Left cardiac atrium (tissue), 4 donors: ENCODE measurements at places on chromosomes 2 and 18. TPM values are rescaled to one million over a fixed set of nuclear protein-coding genes. Genes with fewer than 3 reads are reported as not detected.

DNA sequence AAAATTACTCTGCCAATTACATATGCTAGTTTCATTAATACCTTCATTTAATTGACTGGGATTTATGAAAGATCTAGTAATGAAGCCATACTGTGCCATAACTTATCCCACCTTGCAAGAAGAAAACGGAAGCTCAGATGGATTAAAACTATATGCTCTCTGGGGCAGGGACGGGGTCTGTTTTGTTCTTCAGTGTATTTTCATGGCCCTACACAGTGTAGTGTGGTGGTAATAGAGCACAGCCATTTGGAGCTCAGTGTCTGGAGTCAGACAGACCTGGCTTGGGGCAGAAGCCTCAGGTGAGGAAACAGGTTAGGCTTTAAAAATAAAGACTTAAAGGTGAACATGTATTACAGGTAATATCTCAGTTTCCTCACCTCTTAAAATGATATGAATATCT lies 62.3 kb downstream of the FIGN start:
- DNase-seq = no peak

DNA sequence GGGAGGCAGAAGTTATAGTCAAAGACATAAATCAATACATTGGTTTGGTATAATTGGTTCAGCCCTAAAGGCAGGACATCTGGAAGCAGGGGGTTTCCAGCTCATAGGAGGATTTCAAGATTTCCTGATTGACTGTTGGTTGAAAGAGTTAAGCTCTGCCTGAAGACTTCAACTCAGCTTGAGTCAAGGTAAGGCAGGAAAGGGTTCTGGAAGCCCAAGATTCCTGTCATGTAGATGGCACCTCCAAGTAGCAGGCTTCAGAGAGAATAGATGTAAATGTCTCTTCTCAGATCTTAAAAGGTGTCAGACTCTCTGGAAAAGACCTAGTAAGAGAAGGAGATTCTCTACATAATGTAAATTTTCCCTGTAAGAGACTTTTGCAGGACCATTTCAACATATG lies 335.3 kb downstream of the RIT2 start:
- DNase-seq = no peak

Gene CD207
- not detected for total RNA-seq

- DNase-seq = no peak
These were observed 1.4 kb downstream of the TM4SF20 start for GRCh38 chr2:227377467-227378351.

DNA sequence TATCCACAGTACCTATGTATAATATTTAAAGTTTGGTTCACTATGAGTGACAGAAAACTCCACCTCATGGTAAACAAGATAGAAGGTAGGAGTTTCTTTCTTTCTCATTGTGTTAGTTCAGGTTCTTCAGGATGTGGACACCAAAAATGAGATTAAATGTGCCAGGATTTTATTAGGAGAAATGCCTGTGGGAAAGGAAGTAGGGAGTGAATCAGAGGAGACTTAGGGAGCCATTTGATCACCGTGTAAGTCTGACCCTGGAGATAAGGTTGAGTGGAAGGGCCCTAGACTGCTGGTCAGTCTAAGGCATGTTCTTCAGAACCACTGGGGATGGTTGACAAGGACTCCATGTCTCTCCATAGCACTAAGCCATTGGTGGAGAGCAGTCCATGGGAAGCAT lies 8.1 kb downstream of the AOX1 start:
- DNase-seq = no peak

Gene TLX2
- total RNA-seq = not detected

DNA sequence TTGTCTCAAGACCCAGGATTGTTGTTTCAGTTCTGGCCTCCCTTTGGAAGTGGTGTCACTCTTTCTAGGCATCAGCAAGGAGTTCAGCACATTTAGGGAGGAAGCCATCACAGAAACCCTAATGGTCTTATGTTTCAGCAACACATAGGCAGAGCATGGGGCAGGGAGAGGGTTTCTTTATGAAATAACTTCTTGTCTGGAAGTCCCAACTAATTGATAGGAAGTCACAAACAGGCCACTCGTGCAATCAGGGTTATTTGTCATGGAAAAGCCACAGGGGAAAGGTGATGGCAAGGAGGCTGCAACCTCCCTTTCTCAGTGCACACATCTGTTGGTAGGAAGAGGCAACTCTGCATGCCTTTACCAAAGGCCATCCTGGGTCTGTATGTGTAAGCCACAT lies 103.0 kb downstream of the BCL11A start:
- DNase-seq = no peak

GRCh38 chr2:144477957-144478311 lies 42.0 kb downstream of the ZEB2 start:
- DNase-seq = no peak

Gene MYO5B
- 4.6 TPM for total RNA-seq

DNA sequence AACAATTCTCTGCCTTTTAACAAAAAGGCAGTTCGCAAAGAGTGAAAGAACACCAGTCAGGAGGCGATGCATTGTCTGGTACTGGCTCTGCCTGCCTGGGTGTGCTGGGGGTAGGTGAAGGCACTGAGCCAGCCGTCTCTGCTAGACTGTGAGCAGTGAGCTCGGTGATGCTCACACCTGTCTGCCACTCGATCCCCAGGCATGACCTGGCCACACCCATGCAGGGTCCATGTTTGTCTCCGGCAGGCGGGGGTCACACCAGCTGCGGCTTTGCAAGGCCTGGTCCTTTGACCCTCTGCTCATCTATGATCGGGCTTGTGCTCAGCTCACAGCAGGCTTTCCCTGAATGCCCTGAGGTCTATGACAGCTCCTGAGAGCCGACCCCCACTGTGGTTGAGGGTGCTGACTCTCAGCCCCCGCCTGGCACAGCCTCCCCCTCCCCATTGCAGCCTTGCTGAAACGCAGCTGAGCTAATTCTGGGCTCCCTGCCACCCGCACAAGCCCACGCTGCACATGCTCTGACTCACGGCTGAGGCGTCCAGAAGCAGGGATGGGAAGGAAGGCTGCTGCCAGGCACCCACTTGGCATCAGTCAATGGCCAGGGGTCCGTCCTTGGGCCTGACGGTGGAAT lies 23.7 kb downstream of the CRACDL start:
- DNase-seq = peak; percentile 67

DNA sequence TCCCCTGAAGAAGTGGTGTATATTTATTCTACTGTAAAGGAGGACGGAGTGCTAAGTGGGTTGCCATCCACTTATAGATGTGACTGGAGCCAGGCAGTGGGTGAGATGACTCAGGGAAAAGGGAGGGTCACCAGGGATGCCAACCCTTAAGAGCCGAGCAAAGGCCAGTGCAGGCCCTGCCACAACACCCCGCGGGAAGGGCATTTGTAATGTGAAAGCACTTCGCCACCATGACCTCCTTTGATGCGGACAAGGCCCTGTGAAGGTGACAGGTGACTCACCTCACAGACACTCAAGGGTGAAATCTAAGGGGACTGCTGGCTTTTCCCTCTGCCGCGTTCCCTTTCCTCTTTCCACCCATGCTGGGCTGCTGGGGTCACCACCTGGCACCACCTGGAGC lies 50.2 kb upstream of the MRPL33 start:
- no peak for DNase-seq

Gene RGPD4
- total RNA-seq = 0.06 TPM

Gene ZBTB14
- 8.0 TPM for total RNA-seq

DNA sequence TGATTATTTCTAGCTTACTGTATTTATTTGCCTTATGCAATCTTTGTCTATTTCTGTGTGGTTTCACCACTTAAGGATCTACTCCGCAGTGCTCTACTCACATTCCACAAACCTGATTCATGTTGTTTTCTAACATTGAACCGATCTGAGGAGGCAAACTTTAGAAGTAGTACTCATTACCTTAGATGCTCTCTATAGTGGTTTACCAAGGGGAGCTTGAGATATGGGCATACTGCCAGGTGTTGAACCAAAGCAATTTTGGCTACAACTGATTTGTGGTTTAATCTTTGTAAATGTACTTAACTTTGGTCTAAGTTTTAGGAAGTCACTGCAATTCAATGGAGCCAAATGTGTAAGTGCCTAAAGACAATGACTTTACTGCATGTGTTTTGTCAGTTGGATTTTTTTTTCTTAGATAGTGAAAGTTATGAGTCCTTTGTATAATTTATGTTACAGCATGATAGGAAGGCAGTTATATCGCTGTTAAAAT lies 50.1 kb downstream of the MAP2 start:
- no peak for DNase-seq

Gene CHRND
- not detected for total RNA-seq

- DNase-seq = no peak
These were observed 3.3 kb upstream of the CERS6 start for GRCh38 chr2:168452781-168453180.

DNA sequence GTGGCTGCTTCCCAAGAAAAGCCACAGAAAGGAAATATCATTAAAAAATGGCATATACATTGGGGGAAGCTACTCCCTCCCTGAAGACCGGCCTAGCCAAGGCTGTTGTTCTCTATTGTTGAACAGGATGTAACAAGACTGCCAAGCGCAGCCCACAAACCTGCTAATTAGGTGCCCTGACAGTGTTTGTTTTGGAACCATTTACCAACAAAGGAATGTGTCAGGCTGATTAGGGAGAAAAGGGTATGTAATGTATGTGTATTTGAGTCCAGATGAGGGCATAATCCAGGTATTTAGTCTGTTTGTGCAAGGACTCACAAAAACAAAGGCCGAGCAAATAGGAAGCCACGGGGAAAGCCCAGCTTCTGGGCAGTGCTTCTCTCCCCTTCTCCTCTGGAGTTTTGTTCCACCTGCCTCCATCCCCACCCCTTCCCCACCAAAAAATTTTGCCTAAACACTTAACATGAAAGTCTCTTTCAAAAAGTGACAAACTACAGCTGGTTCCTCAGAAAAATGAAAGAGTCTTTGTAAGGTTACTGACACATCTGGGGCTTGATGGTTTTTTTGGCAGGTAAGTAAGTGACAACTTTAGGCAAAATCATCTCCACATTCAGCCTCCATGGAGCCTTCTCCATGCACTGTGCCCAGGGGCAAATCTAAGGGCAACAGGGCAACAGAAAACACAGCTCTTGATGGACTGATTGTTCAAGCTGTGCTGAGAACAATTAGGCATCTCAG lies 78.3 kb upstream of the FZD5 start:
- DNase-seq = peak; percentile 40

GRCh38 chr2:231384970-231385369 lies 10.5 kb upstream of the B3GNT7 start:
- no peak for DNase-seq

DNA sequence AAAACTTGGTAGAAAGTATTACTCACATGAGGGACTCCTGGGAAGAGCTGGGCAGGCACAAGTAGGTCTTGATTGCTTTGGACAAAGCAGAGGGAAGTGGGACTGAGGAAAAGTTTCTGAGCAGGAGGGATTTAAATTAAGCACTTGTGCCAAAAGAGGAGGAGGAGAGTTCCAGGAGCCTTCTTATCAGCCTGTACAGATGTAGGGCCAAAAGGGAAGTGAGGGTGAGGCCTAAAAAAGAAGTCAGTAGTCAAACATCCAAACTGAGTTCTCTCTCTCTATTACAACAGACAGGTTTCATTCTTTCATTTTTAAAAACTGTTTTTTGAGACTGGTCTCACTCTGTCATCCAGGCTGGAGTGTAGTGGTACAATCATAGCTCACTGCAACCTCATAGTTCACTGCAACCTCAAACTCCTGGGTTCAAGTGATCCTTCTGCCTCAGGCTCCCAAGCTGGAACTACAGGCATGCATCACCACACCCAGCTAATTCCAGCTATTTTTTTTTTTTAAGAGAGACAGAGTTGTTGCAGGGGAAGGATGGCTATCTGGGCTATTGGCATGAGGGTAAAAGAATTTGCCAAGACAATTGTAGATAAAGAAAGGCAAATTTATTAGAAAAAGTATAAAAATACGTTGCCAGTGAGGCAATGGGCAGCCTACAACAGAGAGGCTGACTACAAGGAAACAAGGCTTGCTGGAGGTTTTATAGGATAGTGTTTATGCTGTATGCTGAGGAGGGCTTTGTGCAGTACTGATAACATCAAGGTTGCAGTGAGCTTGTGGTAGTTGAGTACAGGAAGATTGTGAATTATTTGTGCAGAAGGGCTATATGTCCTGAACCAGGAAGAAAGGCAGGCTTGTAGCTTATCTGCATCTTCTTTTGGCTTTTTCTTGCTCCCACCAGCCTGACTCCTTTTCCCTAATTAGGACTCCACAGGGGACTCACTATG lies 29.0 kb downstream of the CFAP210 start:
- no peak for DNase-seq

Gene IRS1
- total RNA-seq = 15.1 TPM

DNA sequence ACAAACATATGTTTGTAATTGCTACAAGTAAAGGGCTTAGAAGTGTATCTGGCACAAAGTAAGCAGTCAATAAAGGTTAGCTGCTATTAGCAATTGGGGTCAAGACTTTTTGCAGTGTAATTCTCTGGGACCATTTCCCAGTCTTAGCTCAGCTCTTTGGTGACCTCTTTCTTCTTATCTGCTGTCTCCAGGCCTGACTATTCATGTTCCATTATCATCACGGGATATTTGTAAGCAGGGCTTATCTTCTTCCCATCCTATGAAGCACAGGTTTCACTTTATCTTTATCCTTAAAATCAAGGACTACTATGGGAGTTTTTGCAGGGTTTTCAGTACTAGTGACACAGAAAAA lies 131.7 kb downstream of the DOCK10 start:
- no peak for DNase-seq

- no peak for DNase-seq
These were observed 5.5 kb downstream of the COL6A3 start for GRCh38 chr2:237408335-237409000.

DNA sequence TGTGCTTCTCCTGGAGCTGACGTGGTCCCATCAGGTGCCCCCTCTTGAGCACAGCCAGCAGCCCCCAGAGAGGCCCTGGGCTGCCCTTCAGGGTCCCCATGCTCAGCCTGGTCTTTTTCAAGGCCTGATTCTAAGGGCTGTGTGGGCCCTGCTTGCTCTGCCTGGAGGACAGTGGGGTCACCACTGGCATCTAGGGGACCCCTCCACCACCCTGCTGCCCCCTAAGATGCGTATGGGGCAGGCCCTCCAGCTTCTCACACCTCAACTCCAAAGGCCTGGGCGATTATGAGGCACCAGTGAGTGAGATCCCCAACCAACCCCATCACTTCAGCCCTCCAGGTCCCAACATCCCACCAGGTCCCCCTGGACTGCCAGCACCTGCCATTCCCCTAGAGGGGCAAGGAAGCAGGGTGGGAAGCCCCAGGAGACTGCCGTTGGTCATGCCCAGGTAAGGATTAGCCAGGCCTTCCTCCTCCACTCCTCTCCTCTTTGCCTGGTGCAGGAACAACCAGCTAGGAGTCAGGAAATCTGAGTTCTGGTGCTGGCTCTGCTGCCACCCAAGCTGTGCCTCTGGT lies 114.4 kb downstream of the SMAD7 start:
- no peak for DNase-seq

GRCh38 chr18:7601246-7601615 lies 34.1 kb downstream of the PTPRM start:
- no peak for DNase-seq

Gene AKAIN1
- not detected for total RNA-seq

DNA sequence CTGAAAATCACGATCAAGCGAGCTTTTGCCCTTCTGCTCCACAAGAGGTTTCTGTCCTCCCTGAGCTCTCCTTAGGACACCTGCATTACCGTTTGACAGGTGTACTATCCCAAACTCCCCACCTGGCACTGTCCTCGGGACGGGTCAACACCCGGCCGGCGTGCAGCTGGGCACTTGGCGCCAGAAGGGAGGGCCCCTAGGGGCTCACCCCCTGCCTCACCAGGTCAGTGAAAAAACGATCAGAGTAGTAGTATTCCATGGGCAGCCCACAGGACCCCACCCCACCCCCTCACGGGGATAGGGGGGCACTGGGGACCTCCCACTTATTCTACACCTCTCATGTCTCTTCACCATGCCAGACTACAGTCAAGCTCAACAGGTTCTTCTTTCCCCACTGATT lies 117.6 kb upstream of the ANKRD30BL start:
- DNase-seq = no peak

- no peak for DNase-seq
These were observed 47.5 kb downstream of the GALNT3 start for GRCh38 chr2:165746501-165746900.

- DNase-seq = no peak
These were observed 385.8 kb downstream of the ZEB2 start for GRCh38 chr2:144133936-144134665.
